ENCODE measurements at places on chromosomes 4 and X. TPM values are rescaled to one million over a fixed set of nuclear protein-coding genes. Genes with fewer than 3 reads are reported as not detected.

GRCh38 chr4:113610537-113610936, 151.0 kb downstream of the CAMK2D start:
- no peak for DNase-seq

- peak; percentile 4 for DNase-seq
These were observed 178.8 kb downstream of the SNCA start for GRCh38 chr4:89657931-89658700.

The C4orf50 gene
- total RNA-seq: 0.26 TPM

GRCh38 chr4:2781911-2782310, 11.0 kb upstream of the SH3BP2 start:
- no peak for DNase-seq

DNA sequence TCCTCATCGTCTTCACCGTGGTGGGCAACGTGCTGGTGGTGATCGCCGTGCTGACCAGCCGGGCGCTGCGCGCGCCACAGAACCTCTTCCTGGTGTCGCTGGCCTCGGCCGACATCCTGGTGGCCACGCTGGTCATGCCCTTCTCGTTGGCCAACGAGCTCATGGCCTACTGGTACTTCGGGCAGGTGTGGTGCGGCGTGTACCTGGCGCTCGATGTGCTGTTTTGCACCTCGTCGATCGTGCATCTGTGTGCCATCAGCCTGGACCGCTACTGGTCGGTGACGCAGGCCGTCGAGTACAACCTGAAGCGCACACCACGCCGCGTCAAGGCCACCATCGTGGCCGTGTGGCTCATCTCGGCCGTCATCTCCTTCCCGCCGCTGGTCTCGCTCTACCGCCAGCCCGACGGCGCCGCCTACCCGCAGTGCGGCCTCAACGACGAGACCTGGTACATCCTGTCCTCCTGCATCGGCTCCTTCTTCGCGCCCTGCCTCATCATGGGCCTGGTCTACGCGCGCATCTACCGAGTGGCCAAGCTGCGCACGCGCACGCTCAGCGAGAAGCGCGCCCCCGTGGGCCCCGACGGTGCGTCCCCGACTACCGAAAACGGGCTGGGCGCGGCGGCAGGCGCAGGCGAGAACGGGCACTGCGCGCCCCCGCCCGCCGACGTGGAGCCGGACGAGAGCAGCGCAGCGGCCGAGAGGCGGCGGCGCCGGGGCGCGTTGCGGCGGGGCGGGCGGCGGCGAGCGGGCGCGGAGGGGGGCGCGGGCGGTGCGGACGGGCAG, 792 bp downstream of the ADRA2C start:
- no peak for DNase-seq

The MTHFD2L gene
- 7.5 TPM for total RNA-seq

DNA sequence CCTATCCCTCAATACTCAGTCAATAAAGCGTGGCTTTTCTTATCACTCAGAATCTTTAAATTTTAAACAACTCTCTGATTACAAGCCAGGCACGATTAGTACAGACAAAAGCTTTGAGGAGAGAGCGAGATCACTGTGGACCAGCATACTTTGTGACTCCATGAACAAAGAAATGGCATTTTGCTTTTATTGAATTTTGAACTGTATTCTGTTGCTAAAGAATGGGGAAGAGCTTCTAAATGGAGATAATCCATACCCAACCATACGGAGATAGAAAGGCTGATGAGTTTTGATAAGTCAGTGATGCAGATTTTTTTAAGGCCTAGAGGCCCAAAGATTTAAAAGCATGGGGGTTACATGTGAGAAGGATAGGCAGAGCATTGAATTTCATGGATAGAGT, 259.1 kb downstream of the DACH2 start:
- no peak for DNase-seq
